Left ventricle myocardium inferior (tissue), 1 donor: ENCODE measurements at places on chromosomes 5 and 9. TPM values are rescaled to one million over a fixed set of nuclear protein-coding genes. Genes with fewer than 3 reads are reported as not detected.

Gene IFNK
- not detected for total RNA-seq

Gene FBLL1
- not detected for total RNA-seq

Gene MYORG
- 6.3 TPM for total RNA-seq

Gene KCNT1
- 3.3 TPM for total RNA-seq

Gene C9orf50
- total RNA-seq = not detected

Gene TMED7
- 77.5 TPM for total RNA-seq

Gene PLCXD3
- total RNA-seq = 73.1 TPM

Gene GHR
- 12.9 TPM for total RNA-seq

Gene SMC2
- 9.7 TPM for total RNA-seq

Gene PCDHA2
- total RNA-seq = not detected

Gene MZB1
- 0.58 TPM for total RNA-seq

Gene PCDHGA12
- total RNA-seq = 4.8 TPM

Gene IFNA21
- not detected for total RNA-seq

Gene RANBP3L
- total RNA-seq = 0.47 TPM

Gene PCDHA1
- total RNA-seq = not detected

Gene PCDHGB5
- 6.0 TPM for total RNA-seq

Gene HSD17B4
- total RNA-seq = 236 TPM

Gene FBXO10
- total RNA-seq = 6.7 TPM

Gene ASTN2
- total RNA-seq = 6.1 TPM

Gene IDNK
- total RNA-seq = 3.5 TPM

Gene SLC22A4
- total RNA-seq = 2.0 TPM
